ENCODE measurements at places on chromosomes 1 and 21. TPM values are rescaled to one million over a fixed set of nuclear protein-coding genes. Genes with fewer than 3 reads are reported as not detected.

Gene DISP1
- 2.0 TPM for total RNA-seq

DNA sequence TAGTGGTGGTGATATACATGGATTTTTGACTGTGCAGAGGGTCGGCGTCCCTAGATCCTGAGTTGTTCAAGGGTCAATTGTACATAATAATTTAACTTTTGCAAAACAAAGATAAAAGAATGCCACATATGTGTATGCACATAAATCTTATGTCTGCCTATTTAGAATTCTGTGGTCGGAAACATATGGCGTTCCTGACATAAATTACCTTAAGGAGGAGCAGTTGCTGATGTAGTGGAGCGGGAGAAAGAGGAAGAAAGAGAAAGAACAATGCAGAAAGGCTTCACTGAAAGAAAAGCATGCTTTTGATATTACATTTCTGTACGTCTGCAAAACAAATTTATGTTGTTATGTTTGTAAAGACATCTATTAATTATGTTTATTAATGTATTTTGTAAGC is 40.0 kb downstream of the S1PR1 start:
- DNase-seq: no peak
- no peaks in the 10 kb centered on the region for H3K27me3 ChIP-seq
- no peak overlapping the region for H3K4me3 ChIP-seq
- H3K36me3 ChIP-seq: no peaks in the 10 kb centered on the region

GRCh38 chr1:145960468-145961108 is 2.8 kb upstream of the LIX1L start:
- no peaks in the 10 kb centered on the region for H3K36me3 ChIP-seq
- H3K27me3 ChIP-seq: no peaks in the 10 kb centered on the region
- H3K4me3 ChIP-seq: peak overlapping the region; percentile 64

- H3K36me3 ChIP-seq: no peaks in the 10 kb centered on the region
- DNase-seq: no peak
- no peaks in the 10 kb centered on the region for H3K27me3 ChIP-seq
- no peak overlapping the region for H3K4me3 ChIP-seq
- no peak overlapping the region for H3K27ac ChIP-seq
Observed at GRCh38 chr1:163472651-163473248, 151.0 kb downstream of the NUF2 start.

- DNase-seq: no peak
- H3K4me1 ChIP-seq: no peaks in the 10 kb centered on the region
- no peak overlapping the region for H3K27ac ChIP-seq
- no peak overlapping the region for H3K4me3 ChIP-seq
Observed at GRCh38 chr1:53549781-53550180, 90.6 kb downstream of the DMRTB1 start.

DNA sequence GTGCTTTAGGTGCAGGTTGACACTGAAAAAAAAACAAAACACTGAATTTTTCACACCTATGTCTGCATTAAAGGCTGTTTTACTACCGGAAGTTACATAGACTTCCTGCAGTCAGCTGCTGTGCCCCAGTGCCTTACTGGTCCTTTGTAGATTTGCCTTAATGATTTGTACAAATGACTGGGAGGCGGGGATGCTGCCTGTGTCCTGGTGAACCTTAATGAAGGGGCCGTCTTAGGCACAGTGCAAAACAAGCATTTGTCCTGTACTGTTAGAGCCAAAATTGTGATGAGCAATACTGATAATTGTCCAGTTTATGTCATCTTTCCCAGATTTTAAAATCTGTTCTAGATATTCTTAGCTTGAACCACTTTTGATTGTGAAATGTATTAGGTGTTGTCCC is 90.9 kb upstream of the PGD start:
- H3K4me3 ChIP-seq: no peak overlapping the region
- no peak for DNase-seq
- H3K27ac ChIP-seq: no peak overlapping the region
- H3K36me3 ChIP-seq: no peaks in the 10 kb centered on the region

- H3K4me3 ChIP-seq: no peak overlapping the region
- peaks cover 3% of the 10 kb centered on the region for H3K4me1 ChIP-seq
- no peaks in the 10 kb centered on the region for H3K27me3 ChIP-seq
- no peak for DNase-seq
- no peak overlapping the region for H3K27ac ChIP-seq
- peaks cover 10% of the 10 kb centered on the region for H3K36me3 ChIP-seq
Observed at GRCh38 chr1:32116531-32116930, 8.7 kb downstream of the KPNA6 start.

DNA sequence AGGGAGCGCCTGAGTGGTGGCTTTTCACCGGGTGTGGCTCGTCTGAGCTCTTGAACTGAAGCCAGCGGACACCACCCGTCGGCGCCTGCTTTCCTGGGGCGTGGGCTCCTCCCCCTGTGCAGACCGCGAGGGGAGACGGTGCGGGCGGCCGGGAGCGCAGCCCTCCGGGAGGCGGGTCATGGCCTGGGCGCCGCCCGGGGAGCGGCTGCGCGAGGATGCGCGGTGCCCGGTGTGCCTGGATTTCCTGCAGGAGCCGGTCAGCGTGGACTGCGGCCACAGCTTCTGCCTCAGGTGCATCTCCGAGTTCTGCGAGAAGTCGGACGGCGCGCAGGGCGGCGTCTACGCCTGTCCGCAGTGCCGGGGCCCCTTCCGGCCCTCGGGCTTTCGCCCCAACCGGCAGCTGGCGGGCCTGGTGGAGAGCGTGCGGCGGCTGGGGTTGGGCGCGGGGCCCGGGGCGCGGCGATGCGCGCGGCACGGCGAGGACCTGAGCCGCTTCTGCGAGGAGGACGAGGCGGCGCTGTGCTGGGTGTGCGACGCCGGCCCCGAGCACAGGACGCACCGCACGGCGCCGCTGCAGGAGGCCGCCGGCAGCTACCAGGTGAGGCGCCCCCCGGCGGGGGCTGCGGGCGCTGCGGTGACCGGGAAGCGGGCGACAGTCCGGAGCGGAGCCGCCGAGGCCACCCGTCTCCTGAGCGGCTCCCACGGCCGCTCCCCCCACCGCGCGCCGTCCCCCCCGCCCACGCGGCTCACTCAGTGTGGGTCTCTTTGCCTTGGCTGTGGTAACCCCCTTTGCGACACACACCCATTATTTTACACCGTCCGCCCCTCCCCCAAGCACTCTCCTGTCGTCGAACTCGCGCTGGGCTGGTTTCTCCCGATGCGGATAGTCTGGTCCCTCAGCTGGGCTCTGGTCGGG is at the start of gene TRIM58:
Gene TRIM58, plus strand, starts transcription at position 119 of the 916 bp plus-strand sequence. Its CDS starts 60 bp downstream, at position 179.
- no peaks in the 10 kb centered on the region for H3K36me3 ChIP-seq
- peaks cover 6% of the 10 kb centered on the region for H3K4me1 ChIP-seq
- DNase-seq: no peak
- H3K4me3 ChIP-seq: peak within 1 kb of the TSS; percentile 24

DNA sequence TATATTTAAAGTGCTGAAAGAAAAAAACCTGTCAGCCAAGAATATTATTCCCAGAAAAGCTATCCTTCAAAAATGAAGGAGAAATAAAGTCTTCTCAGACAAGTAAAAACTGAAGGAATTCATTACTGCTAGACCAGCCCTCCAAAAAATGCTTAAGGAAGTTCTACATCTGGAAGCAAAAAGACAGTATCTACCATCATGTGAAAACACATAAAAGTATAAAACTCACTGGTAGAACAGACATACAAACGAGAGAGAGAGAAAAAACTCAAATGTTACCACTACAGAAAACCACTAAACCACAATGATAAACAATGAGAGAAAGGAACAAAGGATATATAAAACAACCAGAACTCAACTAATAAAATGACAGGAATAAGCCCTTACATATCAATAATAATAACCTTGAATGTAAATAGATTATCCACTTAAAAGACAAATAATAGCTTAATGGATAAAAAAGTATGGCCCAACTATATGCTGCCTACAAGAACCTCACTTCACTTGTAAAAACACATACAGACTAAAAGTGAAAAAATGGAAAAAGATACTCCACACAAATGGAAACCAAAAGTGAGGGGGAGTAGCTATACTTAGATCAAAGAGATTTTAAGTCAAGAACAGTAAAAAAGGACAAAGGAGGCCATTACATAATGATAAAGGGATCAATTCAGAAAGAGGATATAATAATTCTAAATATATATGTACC is 22.0 kb downstream of the NSL1 start:
- H3K27me3 ChIP-seq: no peaks in the 10 kb centered on the region
- no peak overlapping the region for H3K27ac ChIP-seq
- no peaks in the 10 kb centered on the region for H3K4me1 ChIP-seq

DNA sequence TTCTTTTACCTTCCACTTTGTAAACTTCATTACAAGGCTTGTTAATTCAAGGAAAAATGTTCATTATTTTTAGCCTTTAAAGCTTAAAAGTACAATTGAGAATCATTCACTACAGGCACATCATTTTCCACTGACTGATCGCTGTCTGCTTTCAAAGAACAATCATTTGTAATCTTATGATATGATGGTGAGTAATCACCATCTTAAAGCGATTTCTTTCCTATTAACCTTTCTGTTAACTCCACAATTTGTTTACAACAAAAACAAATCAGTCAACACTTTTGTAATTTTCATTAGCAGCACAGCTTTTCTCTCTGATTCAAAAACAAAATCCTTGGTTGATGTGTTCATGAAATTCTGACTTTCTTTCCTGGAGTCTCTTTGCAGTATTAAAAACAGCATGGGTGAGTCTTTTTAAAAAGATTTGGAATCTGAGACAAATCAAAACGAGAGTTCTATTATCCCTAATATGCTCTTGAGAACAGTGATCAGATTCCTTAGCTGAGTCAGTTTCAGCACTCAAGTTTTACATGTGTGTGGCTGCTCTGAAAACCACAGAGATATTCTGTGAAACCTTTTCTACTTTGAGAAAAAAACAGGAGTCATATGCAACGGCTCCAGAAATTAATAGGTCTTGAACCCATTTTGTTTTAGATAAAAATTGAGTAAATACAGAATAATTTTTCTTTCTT is 145.8 kb upstream of the TMPRSS15 start:
- no peaks in the 10 kb centered on the region for H3K27me3 ChIP-seq
- no peak overlapping the region for H3K27ac ChIP-seq
- H3K4me3 ChIP-seq: no peak overlapping the region
- H3K36me3 ChIP-seq: no peaks in the 10 kb centered on the region
- no peaks in the 10 kb centered on the region for H3K4me1 ChIP-seq
- no peak for DNase-seq

GRCh38 chr1:88466011-88466410 is 218.1 kb upstream of the PKN2 start:
- H3K4me1 ChIP-seq: no peaks in the 10 kb centered on the region
- H3K36me3 ChIP-seq: no peaks in the 10 kb centered on the region
- H3K27me3 ChIP-seq: peaks cover 10% of the 10 kb centered on the region
- H3K27ac ChIP-seq: no peak overlapping the region

Measured in thymus (tissue), 14 donors.